ENCODE measurements at places on chromosomes 13 and 19.
A peak's percentile ranks its signal among the peaks of the same experiment; 100 is the strongest.

DNA sequence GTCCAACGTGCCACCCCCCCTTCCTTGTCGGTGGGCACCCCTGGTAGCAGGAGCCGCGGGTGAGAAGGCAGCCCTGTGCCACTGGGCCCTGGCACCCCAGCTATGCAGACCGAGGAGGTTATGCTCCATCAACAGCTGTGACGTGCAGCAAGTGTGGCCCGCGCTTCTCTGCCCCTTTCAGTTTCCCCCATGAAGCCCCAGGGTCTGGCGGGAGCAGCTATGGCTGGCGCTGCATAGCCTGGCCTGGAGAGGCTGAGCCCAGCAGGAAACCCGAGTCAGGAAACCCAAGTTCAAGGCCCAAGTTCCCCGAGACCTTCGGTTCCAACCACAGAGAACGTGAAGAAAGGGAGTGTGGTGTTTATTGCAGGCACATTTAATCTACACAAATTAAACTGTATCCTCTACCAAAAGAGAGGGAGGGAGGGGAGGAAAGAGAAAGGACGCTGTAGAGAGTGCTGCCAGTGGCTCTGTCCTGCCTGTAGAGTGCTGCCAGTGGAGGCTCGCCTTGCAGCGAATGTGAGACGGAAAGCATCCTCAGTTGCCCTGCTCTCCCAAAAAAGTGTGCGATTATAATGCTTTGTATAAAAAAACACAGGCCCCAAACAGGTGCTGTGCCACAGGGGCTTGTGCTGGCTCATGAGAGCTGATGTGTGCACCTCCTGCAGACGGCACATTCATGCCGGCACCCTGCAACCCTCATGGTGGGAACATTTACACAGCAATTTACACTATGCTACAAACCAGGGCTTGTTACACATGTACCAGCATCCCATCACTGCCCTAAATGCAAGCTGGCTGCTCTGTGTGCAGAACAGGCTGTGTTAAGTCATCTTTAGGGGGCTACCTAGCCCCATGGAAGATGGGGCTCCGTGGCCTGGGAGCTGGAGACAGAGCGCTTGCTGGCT is 16.3 kb downstream of the POP4 start:
- DNase-seq = no peak

- peak; percentile 62 for DNase-seq
Measured at GRCh38 chr19:11673608-11674041, 65.1 kb downstream of the ZNF823 start.

GRCh38 chr19:16637535-16637934 is 9.5 kb upstream of the MED26 start:
- DNase-seq = no peak

GRCh38 chr19:29537181-29537580 is 11.4 kb downstream of the VSTM2B start:
- DNase-seq = no peak

- DNase-seq = no peak
Measured at GRCh38 chr19:16442386-16443276, 29.1 kb downstream of the EPS15L1 start.

DNA sequence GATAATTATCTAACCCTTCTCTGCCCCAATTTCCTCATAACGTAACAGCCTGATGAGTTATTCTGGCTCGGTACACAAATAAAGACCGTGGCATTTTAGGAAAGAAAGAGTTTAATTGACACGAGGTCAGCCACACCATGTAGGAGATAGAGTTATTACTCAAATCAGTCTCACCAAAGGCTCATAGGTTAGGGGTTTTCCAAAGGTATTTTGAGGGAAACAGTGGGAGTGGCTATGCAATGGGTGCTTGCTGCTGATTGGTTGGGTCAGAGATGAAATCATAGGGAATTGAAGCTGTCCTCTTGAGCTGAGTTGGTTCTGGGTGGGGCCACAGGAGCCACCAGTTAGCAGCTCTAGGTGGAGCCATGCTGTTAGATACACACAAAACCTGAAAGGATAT is 137.5 kb downstream of the FREM2 start:
- no peak for DNase-seq

DNA sequence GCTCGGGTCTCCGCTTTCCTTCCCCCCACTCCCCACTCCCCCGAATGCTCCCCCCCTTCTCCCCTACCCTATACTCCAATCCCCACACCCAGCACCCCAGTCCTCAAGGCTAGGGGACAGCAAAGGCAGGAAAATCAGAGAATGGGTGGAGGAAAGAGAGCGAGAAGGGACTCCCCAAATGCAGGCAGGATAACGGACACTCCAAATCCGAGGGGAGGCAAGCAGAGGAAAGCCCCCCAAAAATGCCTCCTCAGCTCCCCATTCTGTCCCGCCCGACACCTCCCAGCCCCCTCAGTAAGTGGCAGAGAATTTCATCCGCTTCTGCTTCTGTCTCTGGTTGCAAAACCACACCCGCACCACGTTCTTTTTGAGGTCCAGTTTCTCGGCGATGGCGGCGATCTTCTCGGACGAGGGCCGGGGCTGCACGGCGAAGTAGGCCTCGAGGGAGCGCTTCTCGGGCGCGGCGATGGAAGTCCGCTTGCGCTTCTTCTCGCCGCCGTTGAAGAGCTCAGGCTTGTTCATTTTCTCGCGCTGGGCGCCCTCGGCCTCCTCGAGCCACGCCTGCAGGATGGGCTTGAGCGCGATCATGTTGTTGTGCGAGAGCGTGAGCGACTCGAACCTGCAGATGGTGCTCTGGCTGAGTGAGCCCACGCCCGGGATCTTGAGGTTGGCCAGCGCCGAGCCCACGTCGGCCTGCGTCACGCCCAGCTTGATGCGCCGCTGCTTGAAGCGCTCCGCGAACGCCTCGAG is 2.1 kb downstream of the POU4F1 start:
- DNase-seq = no peak

DNA sequence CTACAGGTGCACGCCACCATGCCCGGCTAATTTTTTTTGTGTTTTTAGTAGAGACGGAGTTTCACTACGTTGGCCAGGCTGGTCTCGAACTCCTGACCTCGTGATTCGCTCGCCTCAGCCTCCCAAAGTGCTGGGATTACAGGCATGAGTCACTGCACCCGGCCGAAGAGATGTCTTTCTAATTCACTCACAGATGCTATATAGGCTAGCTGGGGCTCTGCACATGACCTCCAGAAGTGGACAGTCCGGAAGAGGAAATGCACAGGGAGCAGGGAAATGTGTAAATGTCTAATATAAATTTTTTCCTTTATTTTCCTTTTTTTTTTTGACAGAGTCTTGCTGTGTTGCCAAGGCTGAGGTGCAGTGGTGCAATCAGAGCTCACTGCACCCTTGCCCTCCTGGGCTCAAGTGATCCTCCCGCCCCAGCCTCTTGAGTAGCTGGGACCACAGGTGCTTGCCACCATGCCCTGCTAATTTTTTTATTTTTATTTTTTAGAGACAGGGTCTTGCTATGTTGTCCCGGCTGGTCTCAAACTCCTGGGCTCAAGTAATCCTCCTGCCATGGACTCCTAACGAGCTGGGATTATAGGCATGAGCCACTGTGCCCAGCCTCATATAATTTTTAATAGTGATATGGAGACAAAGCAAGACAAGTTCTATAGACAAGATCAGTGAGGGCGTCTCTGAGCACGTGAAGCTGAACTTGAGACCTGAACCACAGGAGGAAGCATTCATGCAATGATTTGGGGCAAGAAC is 8.4 kb downstream of the GIPC1 start:
- DNase-seq = no peak

- DNase-seq = no peak
Measured at GRCh38 chr19:7188698-7189629, 105.2 kb downstream of the INSR start.

DNA sequence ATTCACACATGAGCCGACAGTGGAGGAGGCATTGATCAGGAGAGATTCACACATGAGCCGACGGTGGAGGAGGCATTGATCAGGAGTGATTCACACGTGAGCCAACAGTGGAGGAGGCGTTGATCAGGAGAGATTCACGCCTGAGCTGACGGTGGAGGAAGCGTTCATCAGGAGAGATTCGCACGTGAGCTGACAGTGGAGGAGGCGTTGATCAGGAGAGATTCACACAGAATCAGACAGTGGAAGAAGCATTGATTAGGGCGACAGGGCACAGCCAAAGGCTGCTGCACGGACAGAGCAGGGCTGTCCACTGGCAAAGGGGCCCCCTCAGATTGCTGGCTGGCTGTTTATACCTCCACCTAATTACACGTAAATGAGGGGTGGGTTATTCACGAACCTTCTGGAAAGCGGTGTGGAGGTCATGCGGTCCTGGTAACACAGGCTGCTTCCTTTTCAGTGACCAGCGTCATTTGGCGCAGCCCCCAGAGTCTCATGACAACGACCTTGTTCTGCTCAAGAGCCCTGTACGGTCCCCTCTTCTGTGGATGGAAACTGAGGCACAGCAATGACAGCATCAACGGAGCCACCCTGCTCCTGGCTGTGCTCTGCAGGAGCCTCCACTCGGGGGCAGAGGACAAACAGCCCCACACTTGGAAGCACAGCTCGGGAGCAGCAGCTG is 50.6 kb upstream of the GAS6 start:
- no peak for DNase-seq

GRCh38 chr13:32300920-32301319 is 14.2 kb downstream of the ZAR1L start:
- DNase-seq = no peak

DNA sequence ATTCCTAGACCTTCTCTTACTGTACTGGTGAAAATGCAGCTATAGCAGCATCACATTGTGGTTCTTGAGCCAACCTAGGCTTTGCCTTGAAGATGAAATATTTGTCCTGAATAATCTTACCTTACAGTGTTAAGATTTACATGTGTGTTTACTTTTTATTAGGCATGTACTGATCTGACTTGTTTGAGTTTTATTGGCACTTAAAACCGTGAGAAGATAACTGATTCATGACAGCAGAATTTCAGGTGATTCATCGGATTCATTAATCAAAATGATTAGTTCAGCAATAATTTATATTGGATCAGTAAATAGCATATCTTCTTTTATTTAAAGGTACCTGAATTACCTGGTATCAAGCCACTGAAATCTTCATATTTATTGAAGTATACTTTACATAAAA is 296.3 kb downstream of the KLF5 start:
- DNase-seq = no peak

- DNase-seq = no peak
Measured at GRCh38 chr13:104043184-104043583, 977.0 kb upstream of the SLC10A2 start.

DNA sequence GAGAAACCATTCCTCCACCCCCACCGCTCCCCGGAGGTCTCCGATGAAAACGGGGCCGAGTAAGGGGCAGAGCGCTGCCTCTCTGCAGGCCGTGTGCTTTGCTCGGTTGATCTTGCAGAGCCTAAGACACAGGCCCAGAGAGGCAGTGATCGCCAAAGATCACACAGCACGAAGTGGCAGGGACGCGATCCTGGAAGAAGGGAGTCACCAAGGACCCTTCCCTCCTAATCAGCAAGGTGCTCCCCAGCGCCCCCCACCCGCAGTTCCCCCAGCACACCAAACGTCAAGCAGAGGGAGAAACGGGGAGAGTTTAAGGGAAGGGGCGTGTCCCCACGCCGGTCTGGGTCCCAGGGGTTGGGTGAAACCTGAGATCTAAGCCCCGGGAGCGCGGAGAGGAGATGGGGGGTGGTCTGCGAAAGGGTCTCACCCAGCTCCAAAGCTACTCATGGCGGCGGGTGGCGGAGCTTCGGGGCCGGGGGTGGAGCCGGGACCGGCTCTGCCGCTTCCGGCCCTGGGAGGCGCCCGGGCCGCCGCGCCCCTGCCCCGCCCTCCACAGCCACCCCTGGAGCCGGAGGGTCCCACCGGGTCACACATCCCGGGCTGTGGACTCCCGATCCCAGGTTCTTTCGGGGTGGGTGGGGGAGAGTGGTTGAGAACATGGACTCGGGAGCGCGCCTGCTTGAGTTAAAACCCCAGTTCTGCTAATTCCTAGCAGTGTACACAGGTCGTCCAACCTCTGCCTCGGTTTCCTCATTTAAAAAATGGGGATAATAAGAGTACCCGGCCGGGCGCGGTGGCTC is at the start of gene EML2:
TSS of gene EML2 (minus strand) at position 468 of the 800 bp plus-strand sequence. CDS start at position 447, 21 bp downstream.
- no peak for DNase-seq

GRCh38 chr13:49374585-49375290 is 69.1 kb downstream of the CAB39L start:
- no peak for DNase-seq

- DNase-seq = no peak
Measured at GRCh38 chr13:47908197-47908902, 92.7 kb downstream of the SUCLA2 start.

Measured in caudate nucleus (tissue), 63 donors.